Muscle of leg (tissue), 16 donors: ENCODE measurements at places on chromosomes 1 and 21.
A peak's percentile ranks its signal among the peaks of the same experiment; 100 is the strongest.

DNA sequence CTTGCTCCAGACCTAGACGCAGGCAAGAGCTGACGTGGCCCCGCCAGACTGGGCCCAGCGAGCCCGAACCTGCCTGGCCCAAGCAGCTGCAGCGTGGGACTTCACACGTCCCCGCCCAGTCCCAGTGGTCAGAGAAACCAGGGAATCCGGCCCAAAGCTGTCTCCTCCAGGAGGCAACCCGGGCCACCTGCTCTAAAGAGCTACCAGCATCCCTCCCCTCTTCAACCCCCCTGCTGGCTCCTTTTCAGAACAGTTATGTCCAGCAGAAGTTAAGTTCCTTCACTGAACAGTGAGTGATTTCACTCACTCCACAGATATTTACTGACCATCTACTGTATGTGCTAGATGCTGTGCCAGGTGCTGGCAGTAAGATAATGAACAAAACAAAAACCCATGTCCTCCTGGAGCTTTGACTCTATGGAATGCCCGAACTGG, 2.1 kb upstream of the EFNA1 start:
- no peaks in the 10 kb centered on the region for H3K36me3 ChIP-seq
- H3K4me1 ChIP-seq, result peaks cover 42% of the 10 kb centered on the region
- no peak overlapping the region for H3K27ac ChIP-seq
- H3K4me3 ChIP-seq, result no peak overlapping the region
- peaks cover 66% of the 10 kb centered on the region for H3K27me3 ChIP-seq

GRCh38 chr1:115880981-115881672, 40.2 kb upstream of the NHLH2 start:
- no peaks in the 10 kb centered on the region for H3K36me3 ChIP-seq
- DNase-seq, result no peak
- peaks cover 2% of the 10 kb centered on the region for H3K27me3 ChIP-seq
- no peak overlapping the region for H3K4me3 ChIP-seq
- H3K4me1 ChIP-seq, result no peaks in the 10 kb centered on the region
- no peak overlapping the region for H3K27ac ChIP-seq

GRCh38 chr1:199678771-199679170, 348.7 kb upstream of the NR5A2 start:
- no peak for DNase-seq
- H3K4me3 ChIP-seq, result no peak overlapping the region
- no peaks in the 10 kb centered on the region for H3K27me3 ChIP-seq
- no peaks in the 10 kb centered on the region for H3K4me1 ChIP-seq
- H3K36me3 ChIP-seq, result no peaks in the 10 kb centered on the region

GRCh38 chr21:44458971-44459711, 3.8 kb downstream of the LRRC3 start:
- no peak for DNase-seq
- H3K4me3 ChIP-seq, result no peak overlapping the region
- peaks cover 4% of the 10 kb centered on the region for H3K36me3 ChIP-seq
- peaks cover 30% of the 10 kb centered on the region for H3K4me1 ChIP-seq
- no peak overlapping the region for H3K27ac ChIP-seq
- peaks cover 6% of the 10 kb centered on the region for H3K27me3 ChIP-seq

GRCh38 chr1:48105165-48105564, 108.0 kb upstream of the TRABD2B start:
- no peak overlapping the region for H3K27ac ChIP-seq
- H3K4me3 ChIP-seq, result no peak overlapping the region
- H3K36me3 ChIP-seq, result no peaks in the 10 kb centered on the region
- H3K27me3 ChIP-seq, result no peaks in the 10 kb centered on the region
- no peaks in the 10 kb centered on the region for H3K4me1 ChIP-seq
- peak; percentile 22 for DNase-seq
